NCI-H187 treated with DMSO at 0.1 percent for 48 hours (cell line): ENCODE measurements at places on chromosomes 7 and 10.

- no peak for DNase-seq
These were observed 34.2 kb downstream of the PDGFA start for GRCh38 chr7:485188-486081.

- DNase-seq = no peak
These were observed 97.0 kb upstream of the SVIL start for GRCh38 chr10:29731760-29732159.

DNA sequence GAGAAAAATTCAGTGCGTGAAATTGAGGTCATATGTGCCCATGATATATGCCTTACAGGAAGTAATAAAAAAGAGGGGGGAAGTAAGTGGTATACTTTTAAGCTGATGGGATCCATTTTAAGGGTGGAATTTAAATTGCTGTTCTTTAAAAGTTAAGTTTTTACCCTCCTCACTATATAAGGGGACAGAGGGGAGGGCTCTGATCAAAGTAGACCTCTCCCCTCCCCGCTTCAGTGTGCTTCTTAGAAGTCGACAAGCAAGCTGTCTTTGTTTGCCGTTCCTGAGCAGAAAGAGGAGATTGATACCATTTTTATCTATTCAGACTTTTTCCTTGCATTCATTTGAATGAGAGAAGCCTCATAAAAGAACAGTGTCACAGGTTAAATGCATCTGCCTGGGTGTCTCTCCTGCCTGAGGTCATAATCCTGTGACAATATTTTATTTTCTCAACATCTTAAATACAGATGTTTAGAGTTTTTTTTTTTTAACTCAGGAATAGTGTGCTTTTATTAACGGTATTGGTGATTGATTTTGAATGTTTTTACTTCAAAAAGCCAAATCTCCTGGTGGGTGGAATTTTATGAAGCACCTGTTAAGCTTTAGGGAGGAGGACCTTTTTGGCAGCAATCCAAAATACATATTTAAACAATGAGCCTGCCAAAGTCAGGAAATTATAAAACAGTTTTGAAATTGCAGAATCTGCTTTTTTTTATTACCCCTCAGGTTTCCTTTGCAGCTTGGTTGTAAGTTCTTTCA, 141.7 kb downstream of the KAT6B start:
- DNase-seq = no peak

GRCh38 chr10:67722113-67722512, 26.1 kb upstream of the CTNNA3 start:
- DNase-seq = no peak

- DNase-seq = no peak
These were observed 342.2 kb upstream of the MKI67 start for GRCh38 chr10:128468462-128468861.

DNA sequence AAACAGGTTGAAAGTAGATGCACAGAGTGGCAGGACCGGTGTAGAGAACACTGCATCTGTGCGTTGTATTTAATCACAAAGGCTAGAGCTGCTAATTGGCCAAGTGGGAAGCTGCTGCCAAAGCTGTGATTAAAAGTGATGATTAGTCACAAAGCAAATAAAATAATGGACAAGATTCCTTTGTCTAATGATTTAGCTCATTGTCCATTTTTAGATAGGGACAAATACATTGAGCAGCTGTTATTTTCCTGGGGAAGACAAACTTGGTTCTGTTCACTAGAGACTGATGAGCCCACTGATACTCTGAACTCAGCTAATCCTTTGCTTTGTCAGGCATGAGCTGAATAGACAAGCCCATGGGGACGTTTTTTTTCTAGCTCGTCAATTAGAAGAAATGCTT, 19.7 kb downstream of the UBE3C start:
- no peak for DNase-seq

DNA sequence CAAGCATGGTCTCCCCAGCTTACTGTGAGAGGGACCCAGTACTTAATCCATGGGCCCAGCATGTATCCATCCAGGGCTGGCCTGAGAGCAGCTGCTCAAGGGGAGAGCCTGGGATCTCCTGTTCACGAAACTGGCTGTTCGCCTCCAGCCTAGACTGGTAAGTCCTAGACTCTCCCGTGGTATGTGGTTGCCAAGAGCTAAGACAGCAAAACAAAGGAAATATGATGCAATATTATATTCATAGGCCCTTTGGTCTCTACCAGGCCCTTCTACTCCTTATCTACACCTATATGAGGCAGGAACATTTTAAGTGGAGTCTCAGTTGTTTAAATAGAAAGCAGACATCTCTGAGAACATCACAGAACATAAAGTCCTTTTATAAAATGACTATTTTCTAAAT, 28.9 kb upstream of the STK17A start:
- DNase-seq = no peak

DNA sequence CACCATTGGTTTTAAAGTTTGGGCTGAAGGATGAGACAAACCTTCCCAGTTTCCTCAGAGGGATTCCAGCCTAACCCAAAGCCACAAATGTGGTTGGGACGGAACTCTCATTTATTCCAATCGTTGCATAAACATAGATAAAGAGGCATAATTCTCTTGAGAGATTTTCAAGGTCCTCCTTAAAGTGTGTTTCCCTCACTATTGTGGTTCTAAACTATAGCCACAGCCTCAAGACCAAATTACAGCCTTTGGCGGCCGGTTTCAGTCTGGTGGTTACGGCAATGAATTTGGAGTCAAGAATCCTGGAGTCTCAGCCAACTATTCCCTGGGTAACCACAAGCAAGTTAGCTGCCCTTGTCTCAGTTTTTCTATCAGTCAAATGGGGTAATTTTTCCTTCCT, 42.6 kb downstream of the SEM1 start:
- no peak for DNase-seq
